ENCODE measurements at places on chromosomes 2 and 18.

- no peak for DNase-seq
Measured at GRCh38 chr2:37454851-37455762, 110.7 kb downstream of the QPCT start.

DNA sequence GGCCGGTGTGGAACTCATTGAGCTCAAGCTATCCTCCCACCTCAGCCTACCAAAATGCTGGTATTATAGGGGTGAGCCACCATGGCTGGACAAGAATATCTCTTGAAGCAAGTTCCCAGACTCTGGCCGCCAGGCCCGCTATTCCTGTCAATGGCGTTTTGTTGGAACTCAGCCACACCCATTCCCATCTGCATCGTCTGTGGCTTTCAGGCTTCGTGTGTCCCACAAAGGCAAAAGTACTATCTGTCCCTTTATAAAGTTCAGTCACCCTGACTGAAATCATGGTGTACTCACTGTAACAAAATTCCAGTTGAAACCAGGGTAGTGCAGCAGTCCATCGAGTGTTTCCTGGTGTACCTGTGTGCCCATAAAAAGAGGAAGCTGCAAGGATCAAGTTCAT, 96.7 kb downstream of the SH3BP4 start:
- DNase-seq, result no peak

DNA sequence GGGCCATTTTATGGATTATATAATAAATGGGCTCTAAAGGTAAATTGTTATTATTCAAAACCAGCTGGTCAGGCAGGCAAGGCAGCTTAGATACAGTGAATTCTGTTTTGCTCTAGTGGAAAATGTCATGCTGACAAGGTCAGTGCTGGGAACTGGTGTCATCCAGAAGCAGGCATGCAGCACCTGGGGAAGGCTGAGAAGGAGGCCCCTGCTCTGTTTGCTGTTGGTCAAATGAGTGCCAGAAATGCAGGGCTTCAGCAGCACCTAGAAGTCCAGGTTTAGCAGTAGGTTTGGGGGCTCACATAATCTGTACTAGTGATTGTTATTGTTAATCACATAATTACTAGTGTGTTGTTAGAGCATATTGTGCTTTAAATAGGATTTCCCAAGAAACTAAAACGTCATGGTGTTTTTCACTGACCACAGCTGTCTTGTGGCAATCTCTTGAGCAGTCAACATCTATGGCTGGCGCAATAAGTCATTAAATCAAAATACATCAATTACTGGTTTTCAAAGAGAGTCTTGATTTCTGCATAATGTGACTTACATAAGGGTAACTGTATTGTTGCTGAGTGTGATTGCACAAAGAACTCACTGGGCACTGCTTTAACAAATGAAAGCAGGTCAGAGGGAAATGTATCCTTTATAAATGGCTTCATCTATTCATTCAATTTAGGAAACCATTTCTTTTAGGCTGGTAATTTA, 99.1 kb downstream of the MYO3B start:
- DNase-seq, result no peak

GRCh38 chr2:1721706-1722646, 22.3 kb downstream of the PXDN start:
- DNase-seq, result no peak

- DNase-seq, result no peak
Measured at GRCh38 chr18:8084160-8084559, 517.0 kb downstream of the PTPRM start.

DNA sequence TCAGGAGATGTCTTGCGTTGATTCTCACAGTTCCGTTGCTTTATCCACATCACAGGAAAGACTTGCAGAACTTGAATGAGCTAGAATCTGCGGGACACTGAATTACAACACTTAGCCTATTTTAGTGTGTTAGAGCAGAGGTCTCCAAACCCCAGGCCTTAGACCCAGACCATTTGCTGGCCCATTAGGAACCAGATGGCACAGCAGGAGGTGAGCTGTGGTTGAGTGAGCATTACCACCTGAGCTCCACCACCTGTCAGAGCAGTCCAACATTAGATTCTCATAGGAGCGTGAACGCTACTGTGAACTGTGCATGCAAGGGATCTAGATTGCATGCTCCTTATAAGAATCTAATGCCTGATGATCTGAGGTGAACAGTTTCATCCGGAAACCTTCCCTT, 3.8 kb downstream of the MRPL30 start:
- no peak for DNase-seq

- peak; percentile 4 for DNase-seq
Measured at GRCh38 chr2:174072069-174072468, 106.9 kb upstream of the SP3 start.

- no peak for DNase-seq
Measured at GRCh38 chr18:39523281-39523680, 1957.7 kb upstream of the CELF4 start.

GRCh38 chr2:209685963-209686362, 85.7 kb upstream of the UNC80 start:
- no peak for DNase-seq

- DNase-seq, result no peak
Measured at GRCh38 chr2:69634196-69634821, 9.2 kb downstream of the AAK1 start.

- no peak for DNase-seq
Measured at GRCh38 chr18:25244170-25244569, 107.8 kb downstream of the ZNF521 start.

DNA sequence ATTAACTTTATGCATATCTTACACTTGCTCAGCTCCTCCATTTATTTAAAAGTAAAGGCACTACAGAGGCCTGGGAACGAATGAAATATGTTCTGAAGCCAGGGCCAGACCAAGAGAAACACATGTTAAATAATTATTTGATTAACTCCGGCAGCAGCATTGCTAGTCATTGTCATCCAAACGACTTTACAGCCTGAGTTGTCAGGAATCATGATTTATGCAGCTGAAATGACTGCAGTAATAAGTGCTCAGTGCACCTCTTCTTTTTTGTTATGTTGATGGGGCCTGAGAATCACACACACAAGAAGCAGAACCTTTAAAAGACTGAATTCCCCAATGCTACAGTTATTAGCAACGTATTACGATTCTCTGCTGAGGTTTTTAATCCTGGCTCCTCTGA, 58.9 kb downstream of the EPHA4 start:
- no peak for DNase-seq

- no peak for DNase-seq
Measured at GRCh38 chr18:44691148-44691925, 10.6 kb downstream of the SETBP1 start.

GRCh38 chr18:74378179-74378682, 62.6 kb downstream of the C18orf63 start:
- no peak for DNase-seq

GRCh38 chr2:207499114-207499513, 30.6 kb upstream of the CREB1 start:
- no peak for DNase-seq

GRCh38 chr2:234869969-234870368, 81.8 kb upstream of the SH3BP4 start:
- DNase-seq, result no peak
